ENCODE measurements at places on chromosomes 2 and 18. TPM values are rescaled to one million over a fixed set of nuclear protein-coding genes. Genes with fewer than 3 reads are reported as not detected.

GRCh38 chr2:105618351-105618659 lies 126.4 kb upstream of the NCK2 start:
- H3K36me3 ChIP-seq: no peaks in the 10 kb centered on the region
- H3K27ac ChIP-seq: no peak overlapping the region
- H3K27me3 ChIP-seq: peaks cover 16% of the 10 kb centered on the region
- no peak overlapping the region for H3K4me3 ChIP-seq
- DNase-seq: no peak

DNA sequence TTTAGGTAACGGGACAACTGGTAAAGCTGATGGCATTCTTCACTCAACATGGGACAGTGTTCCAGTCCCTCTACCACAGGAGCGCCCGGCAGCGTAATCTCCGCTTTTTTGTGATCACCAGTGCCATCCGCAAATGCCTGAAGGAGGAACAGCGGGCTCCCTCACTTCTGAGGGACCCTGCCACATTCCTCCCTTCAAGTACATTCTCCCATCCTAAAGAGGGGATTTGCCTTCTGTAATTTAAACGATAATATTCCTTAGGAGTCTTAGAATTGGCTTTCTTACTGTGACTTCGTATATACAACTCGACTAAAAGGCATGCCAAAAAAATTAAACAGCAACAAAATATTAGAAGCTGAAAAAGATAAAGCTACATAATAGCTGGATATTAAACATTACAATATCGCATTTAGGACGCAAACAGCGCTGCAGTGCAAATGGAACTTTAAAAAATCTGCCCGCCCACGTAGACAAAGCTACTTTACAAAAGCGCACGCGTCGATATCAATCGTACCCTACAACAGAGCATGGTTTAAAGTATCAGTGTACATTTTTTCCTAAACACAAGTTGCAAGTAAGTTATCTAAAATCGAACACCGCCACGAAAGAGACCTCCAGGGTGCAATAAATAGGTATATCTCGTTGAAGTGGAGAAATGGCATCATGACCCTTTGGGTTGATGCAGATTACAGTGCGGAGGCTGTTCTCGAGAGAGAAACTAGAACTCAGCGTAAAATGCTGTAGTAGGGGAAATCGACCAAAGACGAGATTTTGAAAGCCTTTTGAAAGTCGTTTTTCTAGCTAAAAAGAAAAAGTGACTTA lies 2.3 kb upstream of the VSNL1 start:
- H3K4me3 ChIP-seq: peak overlapping the region; percentile 78
- no peaks in the 10 kb centered on the region for H3K36me3 ChIP-seq
- H3K27ac ChIP-seq: no peak overlapping the region
- H3K4me1 ChIP-seq: peaks cover 19% of the 10 kb centered on the region
- H3K27me3 ChIP-seq: peaks cover 56% of the 10 kb centered on the region
- DNase-seq: no peak

- no peak for DNase-seq
- H3K36me3 ChIP-seq: no peaks in the 10 kb centered on the region
- no peak overlapping the region for H3K4me3 ChIP-seq
Observed at GRCh38 chr18:36419900-36420531, 122.5 kb downstream of the FHOD3 start.

DNA sequence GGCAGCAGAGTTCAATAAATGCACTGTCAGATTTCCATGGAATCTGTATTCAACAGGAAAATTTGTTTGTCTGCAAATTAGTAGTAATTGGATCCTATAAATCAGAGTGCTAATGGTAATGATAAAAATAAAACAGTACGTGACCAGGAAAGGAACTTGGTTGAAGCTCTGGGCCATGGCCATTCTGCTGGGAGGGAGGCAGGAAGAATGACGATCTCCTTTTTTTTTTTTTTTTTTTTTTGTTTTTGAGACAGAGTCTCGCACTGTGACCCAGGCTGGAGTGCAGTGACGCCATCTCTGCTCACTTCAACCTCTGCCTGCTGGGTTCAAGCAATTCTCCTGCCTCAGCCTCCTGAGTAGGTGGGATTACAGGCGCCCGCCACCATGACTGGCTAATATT lies 94.8 kb upstream of the SEC11C start:
- no peak overlapping the region for H3K4me3 ChIP-seq
- peaks cover 10% of the 10 kb centered on the region for H3K4me1 ChIP-seq
- peaks cover 9% of the 10 kb centered on the region for H3K27me3 ChIP-seq

DNA sequence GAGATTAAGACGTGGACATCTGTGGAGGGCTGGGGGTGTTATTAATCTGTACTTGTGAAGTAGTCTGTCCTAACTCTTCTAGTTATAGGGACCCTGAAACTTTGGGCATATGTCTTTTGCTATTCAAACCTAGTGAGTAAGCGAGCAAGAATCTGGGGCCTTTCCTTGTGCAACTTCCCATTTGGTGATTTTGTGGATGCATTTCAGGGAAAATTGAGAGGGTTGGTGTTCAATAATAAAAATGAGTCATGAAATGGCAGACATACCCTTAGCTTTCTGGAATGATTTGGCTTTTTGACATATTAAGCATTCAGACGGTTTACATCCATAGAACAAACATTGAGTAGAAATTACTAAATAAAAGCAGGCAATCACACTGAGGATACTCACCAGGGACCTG lies 17.0 kb downstream of the COL4A4 start:
- no peaks in the 10 kb centered on the region for H3K36me3 ChIP-seq
- H3K27me3 ChIP-seq: no peaks in the 10 kb centered on the region
- no peak for DNase-seq
- no peak overlapping the region for H3K4me3 ChIP-seq
- no peaks in the 10 kb centered on the region for H3K4me1 ChIP-seq
- no peak overlapping the region for H3K27ac ChIP-seq

GRCh38 chr2:189327879-189328847 lies 113.1 kb upstream of the WDR75 start:
- no peaks in the 10 kb centered on the region for H3K4me1 ChIP-seq
- H3K27ac ChIP-seq: no peak overlapping the region
- H3K4me3 ChIP-seq: no peak overlapping the region
- H3K27me3 ChIP-seq: no peaks in the 10 kb centered on the region
- no peak for DNase-seq

DNA sequence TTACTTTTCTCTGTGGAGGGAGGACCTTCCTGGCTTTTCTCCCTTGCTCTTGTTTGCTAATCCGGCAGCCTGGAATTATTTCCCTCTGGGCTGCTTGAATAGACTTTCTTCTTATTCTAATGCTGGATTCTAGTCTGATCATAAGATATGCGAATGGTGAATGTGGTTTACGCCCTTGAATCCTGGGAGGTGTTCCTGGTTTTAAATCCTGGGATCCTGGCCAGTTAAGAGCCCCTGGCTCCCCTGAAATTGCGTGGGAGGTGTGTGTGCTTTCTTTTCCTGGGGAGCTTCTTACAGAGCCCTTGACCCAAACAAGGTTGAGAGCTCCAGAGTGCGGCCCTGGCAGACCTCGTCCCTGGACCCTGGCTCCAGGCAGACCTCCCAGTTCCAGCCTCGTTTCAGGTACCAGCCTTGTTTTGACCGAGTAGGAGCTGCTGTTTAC lies 2.8 kb downstream of the SH3BP4 start:
- peaks cover 4% of the 10 kb centered on the region for H3K36me3 ChIP-seq

DNA sequence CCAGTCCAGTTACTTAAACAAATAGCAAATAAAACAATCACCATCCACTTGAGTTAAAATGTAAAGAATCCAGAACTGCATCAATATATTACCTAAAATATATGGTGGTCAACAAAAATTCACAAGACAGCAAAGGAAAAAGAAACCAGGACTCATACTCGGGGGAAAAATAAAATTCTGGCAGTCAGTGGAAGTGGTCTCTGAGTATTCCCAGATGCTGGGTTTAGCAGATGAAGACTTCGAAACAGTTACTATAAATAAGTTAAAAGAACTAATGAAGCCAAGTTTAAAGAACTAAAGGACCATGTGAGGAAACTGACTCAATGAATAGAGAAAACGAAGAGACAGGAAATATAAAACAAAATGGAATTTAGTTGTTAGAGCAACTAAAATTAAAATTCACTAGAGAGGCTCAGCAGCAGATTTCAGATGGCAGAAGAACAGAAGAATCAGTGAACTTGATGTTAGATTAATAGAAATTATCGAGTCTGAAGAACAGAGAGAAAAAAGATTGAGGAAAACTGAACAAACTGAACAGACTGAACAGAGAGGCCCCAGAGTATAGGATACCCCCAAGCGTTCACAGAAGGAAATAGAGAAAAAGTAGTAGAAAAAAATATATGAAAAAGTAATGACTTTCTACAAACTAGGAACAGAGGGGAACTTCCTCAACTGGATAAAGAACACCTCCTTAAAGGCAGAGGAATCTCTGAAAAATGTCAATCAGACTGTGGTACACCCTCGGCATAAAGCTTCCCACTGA lies 27.9 kb downstream of the MGAT4A start:
- no peaks in the 10 kb centered on the region for H3K27me3 ChIP-seq
- no peaks in the 10 kb centered on the region for H3K36me3 ChIP-seq
- peaks cover 41% of the 10 kb centered on the region for H3K4me1 ChIP-seq
- no peak for DNase-seq
- H3K27ac ChIP-seq: peak overlapping the region; percentile 90

GRCh38 chr2:40741532-40741931 lies 289.6 kb upstream of the SLC8A1 start:
- peaks cover 5% of the 10 kb centered on the region for H3K4me1 ChIP-seq

DNA sequence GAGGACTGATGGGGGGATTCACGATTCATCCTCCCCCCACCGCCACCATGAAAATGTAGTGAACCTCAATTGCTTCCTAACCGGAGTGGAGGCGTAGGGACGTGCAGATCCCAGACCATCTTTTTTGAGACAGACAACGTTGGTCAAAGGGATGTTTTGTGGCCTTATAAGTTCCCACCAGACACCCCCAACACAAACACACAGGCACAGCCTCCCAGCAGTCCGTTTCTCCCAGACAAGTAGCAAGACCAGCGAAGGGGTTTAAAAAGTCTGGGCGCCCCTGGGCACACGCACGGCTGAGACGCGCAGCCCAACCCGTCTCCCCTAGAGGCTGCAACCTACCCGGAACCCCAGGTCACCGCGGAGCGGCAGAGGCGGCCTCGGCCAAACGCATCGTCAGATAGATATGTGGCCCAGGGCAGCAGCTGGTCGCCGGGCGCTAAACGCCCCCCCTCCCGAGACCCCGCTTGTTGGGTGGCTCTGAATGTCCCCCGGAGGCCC lies 1.3 kb downstream of the GBX2 start:
- no peak overlapping the region for H3K27ac ChIP-seq
- H3K4me1 ChIP-seq: peaks cover 7% of the 10 kb centered on the region
- peak overlapping the region; percentile 42 for H3K4me3 ChIP-seq
- no peaks in the 10 kb centered on the region for H3K36me3 ChIP-seq

DNA sequence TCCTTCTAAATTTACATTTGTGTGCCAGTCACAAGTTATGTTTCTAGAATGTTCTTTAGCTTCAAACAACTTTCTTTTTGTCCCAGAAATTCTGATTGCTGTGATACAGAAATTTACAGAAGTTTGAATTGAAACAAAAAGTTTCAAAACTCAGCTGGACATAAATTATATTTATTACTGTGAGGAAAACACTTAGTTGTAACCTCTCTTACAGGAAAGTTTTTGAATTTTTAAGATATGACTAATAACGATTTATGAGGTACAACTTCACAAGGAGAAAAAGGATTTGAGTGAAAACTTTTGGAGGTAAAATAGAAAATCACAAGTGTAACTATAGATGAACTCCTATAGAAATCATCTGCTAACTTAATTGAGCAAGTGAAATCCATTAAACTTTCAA lies 205.3 kb downstream of the TMEM247 start:
- H3K27me3 ChIP-seq: no peaks in the 10 kb centered on the region
- no peaks in the 10 kb centered on the region for H3K36me3 ChIP-seq
- peaks cover 5% of the 10 kb centered on the region for H3K4me1 ChIP-seq

- H3K27me3 ChIP-seq: no peaks in the 10 kb centered on the region
- H3K4me1 ChIP-seq: peaks cover 6% of the 10 kb centered on the region
- no peak for DNase-seq
- H3K4me3 ChIP-seq: no peak overlapping the region
- no peaks in the 10 kb centered on the region for H3K36me3 ChIP-seq
- H3K27ac ChIP-seq: no peak overlapping the region
Observed at GRCh38 chr2:64243081-64244036, 99.1 kb upstream of the PELI1 start.

DNA sequence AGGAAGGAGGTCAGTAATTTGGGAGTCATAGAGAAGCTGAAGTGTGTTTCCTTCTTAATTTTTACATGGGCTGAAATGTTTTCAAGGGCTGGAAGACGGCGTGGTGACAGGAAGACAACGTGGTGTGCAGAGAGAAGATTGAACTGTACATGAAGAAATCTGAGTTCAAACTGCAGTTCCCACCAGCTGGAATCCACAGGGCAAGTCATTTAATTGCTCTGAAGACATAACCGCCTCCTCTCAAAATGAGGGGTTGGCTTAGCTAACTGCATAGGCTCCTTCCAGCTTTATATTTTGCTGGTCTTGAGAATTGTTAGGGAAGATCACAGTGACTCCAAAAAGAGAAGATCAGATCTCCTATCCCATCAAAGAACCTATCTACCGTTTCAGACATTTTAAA lies 103.9 kb downstream of the SLC8A1 start:
- no peak for DNase-seq
- no peaks in the 10 kb centered on the region for H3K36me3 ChIP-seq
- no peak overlapping the region for H3K27ac ChIP-seq
- H3K4me3 ChIP-seq: no peak overlapping the region
- no peaks in the 10 kb centered on the region for H3K27me3 ChIP-seq
- H3K4me1 ChIP-seq: no peaks in the 10 kb centered on the region

- no peaks in the 10 kb centered on the region for H3K36me3 ChIP-seq
- peaks cover 3% of the 10 kb centered on the region for H3K4me1 ChIP-seq
- H3K4me3 ChIP-seq: no peak overlapping the region
Observed at GRCh38 chr18:47501946-47502345, 250.5 kb upstream of the SKOR2 start.

Gene CYBRD1
- 2.5 TPM for total RNA-seq

Gene DOCK10
- 4.6 TPM for total RNA-seq

Gene ELOA2
- not detected for total RNA-seq

Gene DNER
- 0.91 TPM for total RNA-seq

Gene TUBA3D
- total RNA-seq: not detected

Gene CNDP2
- total RNA-seq: 182 TPM

Data from progenitor cell of endocrine pancreas (in vitro differentiated cells).